ENCODE measurements at places on chromosomes 5 and 9. TPM values are rescaled to one million over a fixed set of nuclear protein-coding genes. Genes with fewer than 3 reads are reported as not detected.

- DNase-seq = no peak
Measured at GRCh38 chr5:153569036-153569435, 78.6 kb downstream of the GRIA1 start.

Gene LCN2
- 1.7 TPM for polyA plus RNA-seq

Gene PCDHB4
- polyA plus RNA-seq = 1.7 TPM

GRCh38 chr5:31362529-31362900 lies 169.0 kb downstream of the CDH6 start:
- no peak for DNase-seq

DNA sequence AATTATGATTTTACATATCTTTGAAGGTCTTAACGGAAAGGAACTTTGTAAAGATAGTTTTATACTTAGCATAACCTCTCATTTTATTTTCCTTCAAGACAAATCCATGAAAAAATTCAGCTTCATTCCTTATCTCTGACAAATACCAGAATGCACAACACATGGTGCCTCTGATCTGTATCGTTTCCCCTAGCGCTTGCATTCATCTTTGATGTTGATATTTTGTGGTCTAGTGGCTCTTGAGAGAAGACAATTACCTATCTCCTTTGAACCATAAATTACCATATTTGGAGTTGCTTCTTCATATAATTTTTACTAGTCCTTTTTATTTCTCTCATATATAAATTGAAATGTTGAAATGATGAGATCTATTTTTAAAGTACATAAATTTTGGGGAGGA lies 551.3 kb downstream of the PDE4D start:
- no peak for DNase-seq

DNA sequence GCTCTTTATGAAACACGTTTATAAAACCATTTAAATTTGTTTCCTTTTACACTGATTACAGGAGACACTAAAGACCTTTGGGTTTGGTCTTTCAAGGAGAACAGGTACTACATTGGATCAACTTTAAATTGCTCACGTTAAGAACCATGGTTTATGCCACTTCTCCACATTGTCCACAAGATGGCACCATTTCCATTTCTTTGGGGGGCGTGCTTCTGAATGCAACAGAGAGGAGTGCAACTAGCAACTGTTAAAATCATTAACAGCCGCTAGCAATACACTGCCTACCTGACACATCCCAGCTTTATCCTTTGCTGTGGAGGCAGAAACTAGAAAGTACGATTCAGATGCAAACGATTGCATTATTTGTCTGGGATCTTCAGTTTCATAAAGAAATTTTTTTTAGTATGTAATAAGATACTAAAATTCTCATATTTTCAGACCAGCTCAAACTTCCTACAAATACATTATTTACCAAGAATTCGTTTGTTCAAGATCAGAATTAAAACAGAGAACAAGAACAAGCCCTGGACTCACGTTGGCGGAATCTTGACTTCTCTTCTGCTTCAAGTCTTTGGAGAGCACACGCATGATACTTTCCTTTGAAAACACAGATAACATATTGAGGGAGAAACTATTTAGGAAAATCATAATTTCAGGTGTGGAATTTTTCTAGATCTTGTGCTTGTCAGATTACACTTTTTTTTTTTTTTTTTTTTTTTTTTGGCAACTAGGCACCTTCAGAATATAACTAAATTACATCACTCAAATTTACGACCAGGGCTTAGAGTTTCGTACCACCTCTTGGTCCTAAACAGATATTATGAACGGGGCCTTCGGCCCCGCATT lies 702 bp downstream of the CDC20B start:
- peak; percentile 62 for DNase-seq

GRCh38 chr9:137759649-137760321 lies 117.8 kb upstream of the CACNA1B start:
- DNase-seq = no peak

GRCh38 chr9:133107961-133108793 lies 12.9 kb downstream of the RALGDS start:
- no peak for DNase-seq

DNA sequence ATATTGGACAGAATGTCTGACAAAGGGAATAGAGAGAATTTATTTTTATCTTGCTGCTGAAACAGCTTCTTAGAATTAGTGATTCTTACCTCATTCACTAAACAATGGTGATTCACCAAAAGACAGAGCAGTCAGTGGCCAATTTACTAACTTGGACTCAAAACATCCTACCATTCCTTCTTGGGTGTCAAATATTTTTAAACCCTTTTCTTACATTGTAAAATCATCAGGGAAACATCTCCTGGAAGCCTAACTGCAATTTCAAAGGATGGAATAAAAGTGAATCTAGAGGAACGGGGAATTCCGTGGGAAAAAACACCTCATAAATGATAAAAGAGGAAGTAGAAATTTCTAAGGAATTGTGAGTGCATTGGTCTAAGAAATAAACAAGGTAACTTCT lies 97.7 kb downstream of the LHFPL2 start:
- no peak for DNase-seq

Measured in right lung (tissue), 10 donors.